Activated CD4-positive, alpha-beta T cell treated with anti-CD3 and anti-CD28 coated beads, Interleukin-2, Interleukin-4, amounts not matched to agents 100 ng/mL and 50 ng/mL, durations not matched to agents 16 hours and 8 hours (primary cell): ENCODE measurements at places on chromosomes 2 and 18.

- no peak for DNase-seq
Measured at GRCh38 chr2:142542431-142542910, 335.0 kb upstream of the KYNU start.

GRCh38 chr2:191899410-191899809, 52.5 kb upstream of the CAVIN2 start:
- no peak for DNase-seq

GRCh38 chr2:146004462-146004861, 1484.5 kb upstream of the ZEB2 start:
- no peak for DNase-seq

- DNase-seq, result peak; percentile 48
Measured at GRCh38 chr2:147327613-147328012, 517.2 kb upstream of the ACVR2A start.

DNA sequence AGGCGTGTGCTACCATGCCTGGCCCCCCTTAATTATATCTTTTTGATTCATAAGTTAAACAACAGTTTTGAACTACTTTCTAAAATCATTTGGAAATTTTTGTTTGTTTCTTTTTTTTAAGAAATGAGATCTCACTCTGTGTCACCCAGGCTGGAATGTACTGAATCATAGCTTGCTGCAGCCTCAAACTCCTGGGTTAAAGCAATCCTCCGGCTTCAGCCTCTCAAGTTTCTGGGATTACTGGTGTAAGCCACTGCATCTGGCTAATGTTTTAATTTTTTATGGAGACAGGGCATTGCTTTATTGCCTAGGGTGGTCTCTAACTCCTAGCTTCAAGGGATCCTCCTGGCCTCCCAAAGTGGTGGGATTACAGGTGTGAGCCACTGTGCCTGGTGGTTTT, 71.5 kb downstream of the BABAM2 start:
- DNase-seq, result no peak

DNA sequence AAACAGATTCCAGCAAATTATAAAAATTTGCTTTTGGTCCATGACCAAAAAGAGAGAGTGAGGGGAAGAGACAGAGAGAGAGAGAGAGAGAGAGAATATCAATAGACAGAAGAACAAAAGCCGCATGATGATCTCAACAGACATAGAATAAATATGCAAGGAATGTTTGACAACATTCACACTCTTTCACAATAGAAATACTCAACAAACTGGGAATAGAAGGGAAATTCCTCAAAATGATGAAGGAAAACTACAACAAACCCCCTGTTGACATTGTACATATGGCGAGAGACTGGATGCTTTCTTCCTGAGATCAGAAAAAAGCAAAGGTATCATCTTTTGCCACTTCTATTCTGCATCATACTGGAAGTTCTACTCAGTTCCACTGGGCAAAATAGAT, 309.7 kb downstream of the RAD51AP2 start:
- no peak for DNase-seq

DNA sequence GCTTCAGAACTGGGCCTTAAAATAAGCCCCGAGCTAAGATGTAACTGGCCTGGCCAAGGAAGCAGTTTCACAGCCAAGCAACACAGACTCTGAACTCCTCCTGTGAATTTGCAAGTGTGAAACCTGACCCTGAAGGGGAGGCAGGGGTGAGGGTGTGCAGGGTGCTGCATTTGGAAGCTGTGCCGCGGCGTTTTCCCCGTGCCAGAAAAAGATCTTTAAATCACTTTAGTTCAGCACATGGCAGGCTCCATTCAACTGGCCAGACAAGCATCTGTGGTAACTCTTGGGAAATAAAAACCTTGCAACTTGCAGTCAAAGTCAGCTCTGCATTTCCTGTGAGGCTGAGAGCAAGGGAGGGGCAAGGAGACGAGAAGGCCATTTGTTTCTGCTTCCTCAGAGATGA, 209.3 kb upstream of the SOX11 start:
- DNase-seq, result no peak

DNA sequence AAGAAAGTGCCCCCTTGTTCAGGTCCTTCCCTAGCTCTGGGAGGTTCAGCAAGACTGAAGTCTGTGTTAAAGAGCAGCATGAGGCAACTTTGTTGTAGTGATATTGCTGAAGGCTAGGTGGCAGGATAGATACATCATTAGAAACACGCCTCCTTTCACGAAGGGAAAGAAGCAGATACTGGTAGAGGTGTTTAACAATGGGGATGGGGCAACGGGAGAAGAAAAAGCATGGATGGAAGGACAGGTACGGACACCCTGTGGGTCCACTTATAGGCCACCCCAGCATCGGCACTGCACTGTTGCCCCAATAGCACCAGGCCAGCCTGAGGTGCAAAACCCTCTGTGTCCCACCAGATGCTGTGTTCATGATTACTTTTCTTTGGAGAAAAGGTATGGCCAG, 3.5 kb upstream of the IGFBP5 start:
- peak; percentile 26 for DNase-seq

GRCh38 chr18:24420551-24420950, 5.9 kb upstream of the IMPACT start:
- DNase-seq, result no peak

- no peak for DNase-seq
Measured at GRCh38 chr2:237213315-237214022, 127.8 kb downstream of the COPS8 start.

DNA sequence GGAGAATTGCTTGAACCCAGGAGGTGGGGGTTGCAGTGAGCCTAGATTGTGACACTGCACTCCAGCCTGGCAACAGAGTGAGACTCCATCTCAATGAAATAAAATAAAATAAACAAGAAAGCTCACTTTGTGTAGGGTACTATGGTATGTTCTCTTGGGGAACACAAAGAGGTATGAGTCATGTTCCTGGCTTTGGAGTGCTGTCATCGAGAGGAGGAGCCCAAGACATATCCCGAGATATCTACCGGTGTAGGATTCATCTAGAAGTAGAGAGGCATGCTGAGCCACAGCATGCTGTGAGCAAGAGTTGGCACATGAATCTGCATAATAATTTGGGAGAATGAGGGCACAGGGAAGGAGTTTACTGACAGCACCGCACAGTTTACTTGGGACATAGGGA, 244.9 kb upstream of the EPHA4 start:
- DNase-seq, result no peak

GRCh38 chr2:98474979-98475632, 30.4 kb downstream of the INPP4A start:
- no peak for DNase-seq

DNA sequence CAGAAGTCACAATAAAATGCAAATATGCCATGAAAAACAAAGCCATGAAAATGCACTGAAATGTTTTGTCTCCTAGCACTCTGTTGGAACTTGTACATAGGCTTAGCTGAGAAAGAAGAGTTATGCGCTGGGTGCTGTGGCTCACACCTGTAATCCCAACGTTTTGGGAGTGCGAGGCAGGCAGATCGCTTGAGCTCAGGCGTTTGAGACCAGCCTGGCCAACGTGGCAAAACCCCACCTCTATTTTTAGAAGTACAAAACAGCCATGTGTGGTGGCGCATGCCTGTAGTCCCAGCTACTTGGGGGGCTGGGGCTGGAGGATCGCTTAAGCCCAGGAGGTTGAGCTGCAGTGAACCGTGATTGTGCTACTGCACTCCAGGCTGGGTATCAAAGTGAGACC, 39.9 kb downstream of the IRS1 start:
- DNase-seq, result no peak

- DNase-seq, result no peak
Measured at GRCh38 chr2:88127888-88128653, at the start of gene FABP1. TSS of gene FABP1 (minus strand) at chr2:88128062. CDS start at chr2:88128017, 45 bp downstream.

DNA sequence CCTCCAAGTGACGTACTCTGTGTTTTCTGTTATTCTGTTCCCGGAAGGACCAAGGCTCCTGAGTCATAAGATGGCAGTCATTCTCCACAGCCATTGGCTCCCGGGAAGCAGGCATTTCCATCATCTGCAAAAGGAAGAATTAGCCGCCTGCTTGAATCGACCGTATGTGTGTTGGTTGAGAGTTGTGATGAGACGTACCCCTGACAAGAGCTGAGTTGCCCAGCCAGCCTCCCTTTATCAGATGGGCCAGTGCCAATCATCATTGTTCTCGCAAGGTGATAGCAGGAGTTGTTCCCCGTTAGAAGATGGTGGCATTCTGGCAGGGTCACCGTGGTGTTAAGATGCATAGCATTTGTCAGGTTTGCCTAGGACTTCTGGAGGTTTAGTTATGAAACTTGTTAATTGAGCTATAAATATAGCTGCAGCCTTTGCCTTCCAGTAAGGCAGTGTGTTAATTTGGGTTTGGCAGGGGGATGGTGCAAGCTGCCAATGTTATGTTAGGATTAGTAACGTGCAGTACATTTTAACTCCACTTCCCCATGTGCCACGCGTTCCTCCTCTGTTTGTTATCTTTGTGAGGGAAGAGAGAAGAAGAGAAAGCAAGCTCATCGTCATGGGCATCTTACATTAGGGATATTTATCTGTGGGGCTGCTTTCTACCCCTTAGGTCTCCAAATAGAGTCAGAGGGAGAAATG, 652.7 kb upstream of the FANCL start:
- DNase-seq, result no peak

- DNase-seq, result no peak
Measured at GRCh38 chr2:56960581-56960980, 776.8 kb downstream of the CCDC85A start.

GRCh38 chr2:10536569-10537133, 88.5 kb upstream of the ODC1 start:
- no peak for DNase-seq

- no peak for DNase-seq
Measured at GRCh38 chr2:238669046-238669445, 178.8 kb upstream of the TWIST2 start.

DNA sequence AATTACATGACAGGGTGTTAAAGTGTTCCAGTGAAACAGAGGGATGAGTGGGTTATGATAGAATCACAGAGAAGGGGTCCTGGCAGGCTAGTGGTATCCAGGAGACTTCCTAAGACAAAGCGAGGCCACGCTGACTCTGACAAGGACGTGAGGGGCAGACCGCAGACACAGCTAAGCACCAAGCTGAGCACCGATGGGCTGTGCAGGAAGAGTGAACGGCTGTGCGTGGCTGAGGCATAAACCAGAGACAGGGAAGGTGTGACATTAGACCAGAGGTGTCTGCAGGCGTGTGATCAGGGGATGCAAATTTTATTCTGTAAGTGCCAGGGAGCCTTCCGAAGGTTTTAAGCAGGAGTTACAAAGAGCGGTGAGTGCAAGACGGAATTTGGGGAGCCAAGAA, 69.9 kb downstream of the PRELID3A start:
- no peak for DNase-seq

GRCh38 chr2:231189171-231189530, 9.3 kb upstream of the ARMC9 start:
- no peak for DNase-seq

DNA sequence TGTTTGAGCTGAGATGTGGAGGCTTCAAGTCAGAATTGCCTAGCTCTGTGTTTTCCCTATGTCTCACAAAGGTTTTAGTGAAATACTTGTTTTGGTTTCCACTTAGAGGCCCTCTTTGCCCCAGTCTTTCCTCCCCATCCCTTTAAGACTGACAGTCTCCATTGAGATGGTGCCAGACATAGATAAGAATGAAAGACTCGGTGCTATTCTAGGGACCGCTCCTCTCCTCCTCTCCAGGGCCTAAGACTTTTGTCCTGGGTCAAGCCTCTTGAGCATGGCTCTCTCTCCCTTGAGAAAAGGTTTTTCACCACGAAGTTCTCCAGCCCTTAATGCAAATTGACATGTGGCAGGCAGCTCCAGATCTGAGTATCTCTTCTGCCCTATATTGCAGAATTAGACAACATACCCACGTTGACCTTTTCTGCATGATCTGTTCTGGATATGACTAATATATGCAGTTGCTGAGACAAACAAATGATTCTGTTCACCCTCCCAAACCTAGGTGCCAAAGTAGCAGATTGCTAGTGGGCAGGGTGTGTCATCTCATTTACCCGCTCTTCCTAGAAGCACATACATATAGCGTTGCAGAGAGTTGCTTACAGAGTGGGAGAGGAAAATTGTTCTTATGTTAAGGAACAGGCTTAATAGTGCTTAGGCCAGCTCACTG, 47.5 kb upstream of the ACSL3 start:
- peak; percentile 84 for DNase-seq

DNA sequence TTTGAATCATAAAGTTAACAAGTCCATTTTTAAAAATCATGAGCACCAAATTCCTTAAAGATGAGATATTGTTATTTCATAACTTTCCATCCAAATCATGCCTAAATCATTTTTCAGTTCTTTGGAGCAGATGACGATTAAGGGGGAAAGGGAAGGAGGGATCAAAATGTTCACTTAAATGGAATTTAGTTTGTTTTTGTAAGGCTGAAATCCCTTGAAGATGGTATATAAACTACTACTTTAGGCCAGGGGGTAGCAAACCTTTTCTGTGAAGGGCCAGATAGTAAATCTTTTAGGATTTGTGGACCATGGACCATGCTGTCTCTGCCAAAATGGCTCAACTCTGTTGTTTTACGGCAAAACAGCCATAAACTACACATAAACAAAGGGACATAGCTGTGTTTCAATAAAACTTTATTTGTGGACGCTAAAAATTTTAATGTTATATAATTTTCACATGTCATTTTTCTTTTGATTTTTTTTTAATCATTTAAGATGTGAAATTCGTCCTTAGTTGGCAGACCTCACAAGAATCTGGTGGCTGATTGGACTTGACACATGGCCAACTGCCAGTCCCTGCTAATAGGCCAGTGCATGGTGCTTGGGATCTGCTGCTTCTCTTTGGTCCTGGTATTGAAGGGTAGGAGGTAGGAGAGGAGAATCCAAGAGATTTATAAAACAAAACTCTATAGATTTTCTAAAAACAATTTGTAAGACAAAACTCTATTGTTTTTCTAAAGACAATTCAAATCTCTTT, 52.0 kb upstream of the RTN4 start:
- DNase-seq, result no peak

DNA sequence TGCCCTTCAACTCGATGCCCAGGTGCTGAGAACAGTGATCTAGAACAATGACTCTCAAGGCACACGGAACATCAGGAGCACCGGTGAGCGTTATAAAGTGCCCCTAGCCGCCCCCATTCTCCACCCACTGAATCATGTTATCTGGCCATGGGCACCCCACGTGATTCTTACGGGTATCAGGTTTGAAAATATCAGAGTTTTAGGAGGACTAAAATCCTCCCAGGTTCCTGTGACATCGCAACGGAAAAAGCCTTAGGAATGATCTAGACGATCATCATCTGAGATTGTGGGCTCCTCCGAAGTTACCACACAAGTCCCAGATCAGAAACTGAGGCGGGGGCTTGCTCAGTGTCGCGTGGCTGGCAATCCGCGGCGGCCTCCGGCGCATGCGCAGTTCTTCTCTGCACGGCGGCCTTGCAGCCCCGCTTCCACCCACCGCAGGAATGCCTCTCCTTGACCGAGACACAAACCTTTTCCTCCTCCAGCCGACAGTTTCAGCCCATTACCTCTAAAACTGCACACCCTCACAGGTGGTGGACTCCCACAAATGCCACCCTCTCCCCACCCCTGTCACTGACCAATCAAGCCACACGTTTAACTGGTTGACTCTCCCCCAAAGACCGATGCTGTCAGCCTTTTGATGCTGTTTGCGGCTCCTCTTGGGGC, 5.8 kb upstream of the MRPL33 start:
- peak; percentile 13 for DNase-seq

GRCh38 chr2:20040489-20041172, 10.8 kb downstream of the LAPTM4A start:
- DNase-seq, result no peak

GRCh38 chr2:46952171-46952570, 36.6 kb upstream of the MCFD2 start:
- DNase-seq, result no peak

- no peak for DNase-seq
Measured at GRCh38 chr2:41877114-41877678, 170.6 kb upstream of the PKDCC start.

- DNase-seq, result no peak
Measured at GRCh38 chr2:1670636-1671035, 73.7 kb downstream of the PXDN start.

GRCh38 chr18:25780105-25780504, 310.3 kb downstream of the SS18 start:
- DNase-seq, result no peak
